ENCODE measurements at places on chromosomes 4 and X.

DNA sequence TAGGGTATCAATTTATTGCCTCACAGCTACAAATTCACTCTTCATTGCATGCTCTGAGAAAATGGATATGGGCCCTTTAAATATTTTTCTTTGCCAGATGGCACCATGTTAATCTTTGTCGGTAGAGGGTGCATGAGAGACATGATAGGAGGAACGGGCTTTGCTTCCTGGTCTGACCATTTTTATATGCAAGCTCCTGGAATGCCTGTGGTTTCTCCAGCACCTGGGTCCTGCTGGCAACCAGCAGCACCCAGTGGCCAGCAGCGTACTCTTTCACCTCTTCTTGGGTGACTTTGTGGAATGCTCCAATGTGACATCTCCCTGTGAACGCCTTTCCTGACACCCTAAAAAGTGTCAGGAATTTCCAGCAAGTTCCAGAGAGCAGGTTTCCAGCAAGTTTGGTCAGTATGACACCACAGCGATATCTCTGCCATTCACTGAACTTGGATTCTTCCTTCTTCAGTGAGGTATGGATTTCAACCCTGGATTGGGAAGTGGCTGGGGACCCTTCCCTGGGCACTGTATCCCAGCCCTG lies 140.3 kb upstream of the PGRMC2 start:
- no peak for DNase-seq

DNA sequence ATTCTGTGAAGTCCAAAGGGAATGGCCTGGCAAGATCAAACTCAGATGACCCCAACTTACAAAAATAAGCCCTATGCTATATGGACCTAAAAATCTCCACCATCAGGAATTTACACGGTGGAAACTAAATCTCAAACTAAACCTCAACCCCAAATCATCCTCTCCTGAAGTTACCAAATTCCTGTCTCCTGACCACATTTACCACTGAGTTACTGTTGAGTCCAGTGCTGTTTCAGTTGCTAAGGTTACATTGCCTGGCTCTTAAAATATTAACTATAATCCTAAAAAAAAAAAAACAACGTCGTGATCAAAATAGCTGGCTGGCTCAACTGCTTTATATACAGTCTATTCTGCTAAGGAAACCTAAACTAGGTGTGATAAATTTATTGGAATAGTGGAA lies 315.2 kb upstream of the SLIT2 start:
- DNase-seq: no peak

- no peak for DNase-seq
Observed at GRCh38 chr4:76733068-76733771, 164.7 kb downstream of the SOWAHB start.

DNA sequence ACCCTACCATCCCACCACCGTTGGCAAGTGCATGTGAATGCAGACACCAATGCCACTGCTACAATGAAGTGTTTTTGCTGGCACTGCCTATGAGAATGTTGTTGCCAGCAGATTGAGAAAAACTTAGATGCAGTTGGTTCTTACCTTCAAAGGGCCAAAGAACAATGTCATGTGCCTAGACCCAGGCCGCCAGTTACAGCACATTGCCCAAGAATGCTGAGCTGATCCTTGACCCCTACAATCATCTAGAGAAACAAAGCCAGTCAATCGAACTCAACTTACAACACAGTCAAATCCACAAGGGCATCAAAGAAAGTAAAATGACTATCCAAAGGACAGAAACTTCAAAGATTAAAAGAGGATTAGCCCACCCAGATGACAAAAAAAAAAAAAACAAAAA lies 102.4 kb upstream of the SPIN4 start:
- no peak for DNase-seq

DNA sequence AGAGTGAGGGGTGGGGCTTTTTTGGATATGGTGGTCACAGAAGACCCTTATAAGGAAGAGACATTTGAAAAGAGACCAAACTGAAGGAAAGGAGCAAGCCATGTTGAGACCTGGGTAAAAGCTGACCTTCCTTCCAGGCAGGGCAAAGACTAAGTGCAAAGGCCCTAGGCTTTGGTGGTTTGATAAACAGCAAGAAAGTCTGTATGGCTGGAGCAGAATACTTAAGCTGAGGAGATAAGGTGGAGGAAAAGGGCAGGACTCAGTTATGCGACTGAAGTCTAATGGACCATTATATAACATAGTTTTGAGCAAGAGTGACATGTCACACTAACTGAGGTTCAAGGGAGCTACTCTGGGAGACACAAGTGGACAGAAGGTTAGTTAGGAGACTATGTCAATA lies 20.0 kb downstream of the SH3RF1 start:
- no peak for DNase-seq

GRCh38 chr4:116427666-116428065 lies 657.7 kb downstream of the TRAM1L1 start:
- DNase-seq: no peak

DNA sequence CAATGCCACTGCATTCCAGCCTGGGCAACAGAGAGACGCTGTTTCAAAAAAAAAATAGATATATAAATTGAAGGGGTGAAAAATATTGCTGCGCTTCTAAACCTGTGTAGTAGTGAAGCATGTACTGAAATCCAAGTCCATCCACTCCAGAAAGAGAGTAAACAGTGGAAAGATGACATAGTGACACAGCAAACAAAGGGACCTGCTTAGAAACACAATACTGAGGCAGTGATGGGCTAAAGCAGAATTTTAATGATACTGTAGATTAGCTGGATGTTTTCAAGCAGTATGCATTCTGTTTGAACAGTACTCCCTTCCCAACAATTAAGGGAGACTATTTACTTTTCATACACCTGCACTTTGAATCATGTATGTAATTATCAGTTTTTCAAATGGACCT lies 42.5 kb downstream of the TFDP3 start:
- no peak for DNase-seq

DNA sequence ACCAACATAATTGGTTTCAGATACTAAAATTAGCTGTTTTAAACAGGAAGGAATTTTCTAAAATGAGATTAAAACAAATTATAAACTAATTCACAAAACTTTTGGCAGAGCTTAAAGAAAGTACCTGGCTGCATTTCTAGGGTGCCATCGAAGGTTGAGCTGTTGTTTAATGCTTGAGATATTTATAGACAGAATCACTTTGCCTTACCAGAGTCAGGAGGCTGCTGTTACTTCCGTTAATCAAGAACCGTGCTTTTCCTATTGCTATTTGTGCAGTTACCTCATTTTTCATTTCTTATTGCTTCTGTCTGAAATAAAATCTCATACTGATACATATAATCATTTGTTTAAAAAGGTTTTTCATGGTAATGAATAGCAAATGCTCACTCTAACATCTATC lies 242.9 kb downstream of the TECRL start:
- DNase-seq: no peak

DNA sequence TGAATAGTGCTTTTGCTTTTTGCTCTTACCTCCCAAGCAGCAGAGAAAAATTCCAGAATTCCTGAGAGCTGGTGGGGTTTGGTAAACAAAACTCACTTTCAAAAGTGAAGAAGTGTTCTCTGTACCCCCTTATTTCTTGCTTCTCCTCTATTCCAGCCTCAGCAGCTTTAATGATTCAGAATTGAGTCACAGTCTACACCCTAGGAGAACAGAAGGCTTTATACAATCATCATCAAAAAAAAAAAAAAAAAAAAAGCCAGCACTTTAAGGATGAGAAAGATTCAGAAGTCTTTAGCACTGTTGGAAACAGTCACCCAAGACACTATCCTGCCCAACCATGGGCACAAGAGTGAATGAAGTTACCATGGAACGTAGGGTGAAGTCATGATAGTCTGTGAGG lies 1583.1 kb upstream of the PCDH10 start:
- DNase-seq: no peak

DNA sequence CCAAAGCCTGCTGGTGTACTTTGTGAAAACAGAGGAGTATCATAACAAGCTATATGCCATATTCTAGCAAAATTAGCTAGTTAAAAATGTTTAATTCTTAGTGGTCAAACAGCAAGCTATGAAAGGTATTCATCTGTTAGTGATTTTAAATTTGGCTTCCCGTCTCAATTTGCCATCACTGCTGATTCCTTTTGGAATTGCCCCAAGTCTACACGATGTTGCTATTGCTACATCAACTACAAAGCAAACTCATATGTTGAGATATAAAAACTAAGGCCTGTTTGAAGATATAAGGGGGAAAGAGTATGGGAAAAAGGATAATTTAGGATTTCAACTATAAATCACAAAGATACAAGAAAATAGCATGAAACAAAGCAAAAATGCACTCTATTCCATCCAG lies 146.1 kb downstream of the COL25A1 start:
- no peak for DNase-seq

DNA sequence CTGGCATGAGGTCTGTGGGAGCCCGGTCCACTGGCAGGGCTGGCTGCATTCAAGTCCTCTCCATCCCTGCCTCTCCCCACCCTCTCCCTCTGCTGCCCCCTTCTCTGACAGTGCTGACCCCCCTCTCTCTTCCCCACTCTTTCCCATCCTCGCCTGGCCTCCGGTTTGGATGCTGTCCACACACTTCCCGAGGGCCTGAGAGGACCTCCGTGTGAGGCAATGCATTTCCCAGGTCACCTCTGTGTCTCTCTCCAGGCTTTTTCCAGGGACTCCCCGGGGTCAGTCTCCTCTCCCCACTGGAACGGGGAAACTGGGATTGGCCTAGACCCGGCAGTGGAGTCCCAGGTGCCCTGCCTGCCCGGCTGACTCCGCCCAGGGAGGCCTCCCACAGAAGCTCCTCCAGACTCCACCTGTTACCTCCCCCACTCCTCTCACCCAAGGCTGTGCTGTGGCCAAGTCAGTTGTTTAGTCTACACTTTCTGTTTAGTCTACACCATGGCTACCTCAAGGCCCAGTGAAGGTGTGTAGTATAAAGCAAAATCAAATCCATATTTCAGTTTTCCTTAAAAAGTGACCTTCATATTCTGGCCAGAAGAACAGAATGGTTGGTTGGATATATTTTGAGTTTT lies 146.8 kb downstream of the PTTG2 start:
- DNase-seq: no peak

DNA sequence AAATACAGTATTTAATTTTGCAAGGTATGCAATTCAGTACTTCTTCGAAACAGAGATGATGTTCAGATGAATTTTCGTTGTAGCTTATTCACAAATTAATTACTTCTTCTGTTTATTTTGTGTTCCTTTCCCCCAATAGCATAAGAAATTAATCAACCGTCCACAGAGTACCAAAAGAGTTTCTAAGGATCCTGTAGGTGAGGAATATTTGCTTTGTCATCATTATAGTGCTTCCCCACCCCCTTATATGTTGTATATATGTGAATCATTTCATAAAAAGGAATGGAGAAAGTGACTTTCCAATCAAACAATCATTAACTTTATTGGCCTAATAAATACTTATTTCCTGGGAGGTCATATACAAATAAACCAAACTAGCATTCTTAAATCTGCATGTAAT lies 57.6 kb downstream of the DTHD1 start:
- DNase-seq: no peak

- DNase-seq: no peak
Observed at GRCh38 chr4:8311101-8312068, 41.8 kb downstream of the HTRA3 start.

DNA sequence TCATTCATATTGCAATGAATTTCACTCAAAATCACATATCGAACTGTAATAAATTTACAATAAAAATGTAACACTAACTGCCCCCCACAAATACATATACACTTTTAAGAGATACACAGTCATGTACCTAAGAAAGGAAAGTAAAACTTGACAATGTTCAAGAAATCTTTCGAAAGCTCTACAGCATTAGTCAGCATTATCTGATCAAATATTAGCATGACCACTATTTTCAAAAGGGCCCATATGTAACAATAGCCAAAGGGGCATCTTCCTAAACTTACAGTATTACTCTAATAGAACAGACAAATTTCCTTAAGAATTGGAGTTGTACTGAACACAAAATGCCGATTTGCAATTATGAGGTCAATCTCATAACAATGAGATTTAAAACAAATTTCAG lies 51.8 kb downstream of the STX18 start:
- no peak for DNase-seq

GRCh38 chrX:641671-642435 lies 11.3 kb downstream of the SHOX start:
- DNase-seq: no peak

- no peak for DNase-seq
Observed at GRCh38 chr4:126559961-126560360, 1072.8 kb upstream of the INTU start.

DNA sequence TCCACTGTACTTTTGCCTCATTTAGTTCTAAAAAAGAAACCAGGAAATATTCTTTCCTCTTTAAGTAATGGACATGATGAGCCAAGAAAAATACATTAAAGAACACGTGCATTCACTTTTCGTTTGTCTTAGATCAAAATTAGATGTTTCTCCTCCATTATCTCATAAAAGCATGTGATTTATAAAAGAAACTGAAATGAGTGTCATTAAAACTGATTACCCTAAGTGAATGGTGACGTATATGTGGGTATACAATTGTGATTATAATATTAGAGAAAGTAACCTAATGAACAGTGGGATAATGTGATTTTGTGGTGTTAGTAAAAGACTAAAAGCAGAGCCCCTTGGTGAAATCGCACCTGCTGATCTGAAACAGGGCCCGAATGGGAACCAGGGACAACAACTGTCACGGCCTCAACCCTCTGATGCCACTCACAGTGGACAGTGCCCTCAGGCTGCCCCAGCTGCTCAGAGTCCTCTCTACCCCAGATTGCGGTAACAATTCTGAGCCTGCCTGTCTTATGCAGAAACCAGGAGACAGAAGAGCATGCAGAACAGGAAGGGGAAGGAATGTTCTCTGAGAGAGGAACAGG lies 25.7 kb upstream of the HS6ST2 start:
- no peak for DNase-seq

DNA sequence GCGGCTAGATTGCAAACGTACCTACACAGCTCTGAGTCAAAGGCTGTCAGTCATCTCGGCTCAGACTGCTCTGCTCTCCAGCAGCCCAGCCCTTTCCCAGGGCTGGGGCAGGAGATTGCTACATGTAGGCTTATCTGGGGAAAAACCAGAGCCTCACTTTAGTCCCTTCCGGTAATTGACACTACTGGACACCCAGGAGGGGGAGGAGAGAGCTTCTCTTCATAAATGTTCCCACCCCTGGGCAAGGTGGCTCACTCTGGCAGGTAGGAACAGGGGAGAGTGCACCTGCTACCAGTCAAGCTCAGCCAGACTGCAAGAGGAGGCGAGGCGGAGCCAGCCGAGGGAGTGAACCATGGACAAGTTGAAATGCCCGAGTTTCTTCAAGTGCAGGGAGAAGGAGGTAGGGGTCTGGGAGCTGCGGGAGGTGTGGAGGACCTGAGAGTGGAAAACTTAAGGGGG lies at the start of gene SLC6A14:
SLC6A14 (plus strand) TSS at position 249 of the 459 bp plus-strand sequence; CDS start at position 353, 104 bp downstream.
- DNase-seq: no peak

- no peak for DNase-seq
Observed at GRCh38 chrX:479273-479981, 92.7 kb upstream of the PPP2R3B start.

- DNase-seq: no peak
Observed at GRCh38 chr4:16608123-16608522, 290.3 kb downstream of the LDB2 start.
